ENCODE measurements at places on chromosomes 5 and 9.
A peak's percentile ranks its signal among the peaks of the same experiment; 100 is the strongest.

- DNase-seq, result no peak
Measured at GRCh38 chr5:73435759-73436534, 12.6 kb downstream of the FOXD1 start.

DNA sequence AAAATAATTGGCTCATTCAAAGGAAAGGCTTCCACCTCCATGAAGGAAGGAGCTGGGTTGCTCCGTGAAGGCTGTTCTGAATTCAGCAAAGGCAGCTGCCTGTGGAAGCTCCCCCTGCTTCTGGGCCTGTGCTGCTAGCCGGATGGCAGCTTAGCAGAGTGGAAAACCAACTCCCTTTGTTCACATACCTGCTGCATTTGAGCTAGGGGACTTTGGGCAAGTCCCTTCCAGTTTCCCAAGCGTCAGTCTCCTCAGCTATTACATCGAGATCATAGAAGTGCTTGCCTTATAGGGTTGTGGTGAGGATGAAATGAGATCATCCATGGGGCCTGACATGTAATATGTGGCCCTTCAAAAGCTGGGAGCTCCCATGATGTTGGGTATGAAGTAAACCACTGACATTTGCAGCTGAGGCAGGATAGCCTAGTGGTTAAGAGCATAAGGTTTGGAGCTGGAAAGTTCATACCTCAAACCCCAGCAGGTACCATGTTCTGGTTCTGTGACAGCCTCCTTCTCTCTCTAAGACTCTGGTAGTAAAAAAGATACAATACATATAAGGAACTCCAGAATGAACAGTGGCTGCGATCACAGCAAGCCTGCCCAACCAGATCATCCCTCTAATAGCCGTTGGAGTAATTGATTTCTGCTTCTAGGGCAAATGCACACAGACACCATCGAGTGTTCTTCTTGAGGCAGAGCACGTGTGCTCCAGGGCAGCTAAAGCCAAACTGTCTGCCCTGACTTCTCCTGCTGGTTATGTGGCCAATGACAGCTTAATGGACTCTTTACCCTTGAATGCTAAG, 11.0 kb upstream of the DENND1A start:
- no peak for DNase-seq

- DNase-seq, result no peak
Measured at GRCh38 chr5:8062521-8062920, 193.6 kb downstream of the MTRR start.

GRCh38 chr5:168752416-168753190, 173.4 kb upstream of the PANK3 start:
- no peak for DNase-seq

GRCh38 chr5:95935553-95936100, 26.0 kb downstream of the ELL2 start:
- DNase-seq, result no peak

GRCh38 chr5:10387690-10388089, 34.2 kb downstream of the MARCHF6 start:
- no peak for DNase-seq

GRCh38 chr9:73294336-73294735, 142.7 kb downstream of the ANXA1 start:
- no peak for DNase-seq

GRCh38 chr9:88258024-88258423, 119.7 kb upstream of the SPATA31C2 start:
- peak; percentile 45 for DNase-seq

GRCh38 chr9:92294297-92294676, 790 bp upstream of the IARS1 start:
- no peak for DNase-seq

DNA sequence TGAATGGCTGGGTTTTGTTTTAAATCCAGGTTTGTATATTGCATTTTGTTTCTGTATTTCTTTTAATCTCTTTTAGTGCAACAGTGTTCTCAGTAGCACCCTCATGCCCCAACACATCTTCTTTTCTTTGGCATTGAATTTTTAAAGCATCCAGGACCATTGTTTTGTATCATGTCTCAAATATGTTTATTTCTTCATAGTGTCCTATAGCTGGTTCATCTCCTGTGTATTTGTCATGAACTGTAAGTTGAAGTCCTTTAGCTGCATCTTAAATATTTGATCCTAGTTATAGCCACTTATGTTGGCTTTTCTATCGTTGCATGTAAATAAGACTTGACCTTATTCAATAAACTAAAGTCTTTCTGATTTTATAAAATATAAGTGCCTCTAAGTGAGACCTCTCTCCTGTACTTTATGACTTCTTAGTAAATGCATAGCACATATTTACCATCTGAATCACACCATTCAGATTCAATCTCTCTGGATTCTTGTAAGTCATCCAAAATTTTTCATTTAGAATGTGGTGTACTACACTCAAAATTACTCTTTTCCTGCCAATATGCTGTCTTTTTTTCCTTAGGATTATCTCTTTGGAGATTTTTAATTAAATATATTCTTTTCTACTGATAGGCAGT, 21.0 kb upstream of the ERCC6L2 start:
- peak; percentile 53 for DNase-seq

DNA sequence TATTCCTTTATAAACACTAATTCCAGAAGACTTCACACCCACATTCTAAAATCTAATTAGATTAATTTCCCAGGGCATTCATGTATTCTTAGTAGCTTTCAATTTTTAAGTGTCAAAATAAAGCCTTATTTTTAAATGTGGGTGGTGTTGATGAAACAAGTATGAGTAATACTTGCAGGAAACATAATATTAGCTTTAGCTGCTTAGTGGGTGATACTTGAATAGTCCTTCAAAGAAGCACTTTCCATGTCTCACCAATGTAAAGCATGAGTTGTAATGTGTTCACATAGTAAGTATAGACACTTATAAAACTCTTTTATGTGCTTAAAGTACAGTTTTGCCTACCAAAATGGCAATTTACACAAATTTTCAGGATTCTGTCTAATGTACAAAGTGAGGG, 6.9 kb downstream of the FNBP1 start:
- no peak for DNase-seq

DNA sequence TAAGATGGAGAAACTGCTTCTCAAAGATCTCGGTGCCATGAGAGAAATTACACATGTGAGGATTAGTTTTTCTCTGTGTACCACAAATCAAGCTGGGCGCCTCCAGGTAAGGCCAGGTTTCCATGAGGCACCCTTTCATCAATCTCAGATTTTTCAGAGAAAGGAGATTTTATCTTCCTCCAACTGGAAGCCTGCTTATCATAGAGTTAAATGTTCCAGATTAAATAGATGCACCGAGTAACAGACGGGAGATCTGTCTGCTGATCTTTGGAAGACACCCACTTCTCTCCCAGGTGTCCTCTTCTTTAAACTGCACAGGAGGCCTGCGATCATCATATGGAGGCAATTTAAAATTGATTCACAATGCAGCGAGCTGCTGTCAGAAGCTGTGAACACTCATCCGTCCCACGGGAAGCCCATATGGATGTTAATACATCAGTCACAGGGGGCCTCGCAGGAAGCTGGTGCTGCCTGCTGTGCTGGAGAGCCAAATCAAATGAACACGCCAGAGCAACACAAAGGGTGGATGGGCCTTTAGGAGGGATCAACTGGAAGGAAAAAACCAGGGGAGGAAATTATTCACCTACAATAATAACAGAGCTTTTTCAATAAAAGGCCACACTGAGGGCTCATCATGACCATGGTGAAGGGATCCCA, 93.3 kb downstream of the TLE1 start:
- no peak for DNase-seq

DNA sequence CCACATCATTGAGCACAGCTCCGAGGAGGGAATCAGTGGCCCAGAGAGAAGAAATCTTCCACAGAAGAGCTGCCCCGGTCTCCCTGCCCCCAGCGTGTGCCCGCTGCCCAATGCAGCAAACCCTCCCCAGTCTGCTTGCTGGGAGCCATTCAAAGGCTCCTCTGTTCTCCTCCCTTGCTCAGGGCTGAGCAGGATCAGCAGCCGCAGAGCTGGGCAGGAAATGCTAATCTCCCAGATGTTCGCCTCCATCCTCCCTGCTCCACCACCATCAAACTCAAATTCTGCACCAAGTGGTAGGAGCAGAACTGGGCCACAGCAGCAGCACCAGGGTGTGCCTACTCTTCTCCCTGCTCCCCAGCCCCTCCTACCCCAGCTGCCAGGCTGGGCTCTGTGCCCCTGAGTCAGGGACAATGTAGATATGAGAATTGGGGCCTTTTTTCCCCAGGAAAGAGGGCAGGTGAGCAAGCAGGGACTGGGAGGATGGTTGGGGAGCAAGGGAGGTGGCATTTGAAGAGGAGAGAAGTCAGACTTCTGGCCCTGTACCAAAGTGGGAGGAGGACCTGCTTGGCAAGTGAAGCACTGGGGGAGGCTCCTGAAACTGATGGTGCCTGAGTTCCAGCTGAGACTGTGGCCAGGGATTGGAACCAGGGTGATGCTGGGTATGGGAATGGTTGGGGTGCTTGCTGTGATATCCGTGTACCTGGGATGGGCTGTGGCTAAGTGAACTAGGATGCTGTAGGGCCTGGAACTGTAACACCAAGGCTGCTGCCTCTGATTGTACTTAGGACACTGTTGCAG, 1.9 kb upstream of the PCDH1 start:
- no peak for DNase-seq

DNA sequence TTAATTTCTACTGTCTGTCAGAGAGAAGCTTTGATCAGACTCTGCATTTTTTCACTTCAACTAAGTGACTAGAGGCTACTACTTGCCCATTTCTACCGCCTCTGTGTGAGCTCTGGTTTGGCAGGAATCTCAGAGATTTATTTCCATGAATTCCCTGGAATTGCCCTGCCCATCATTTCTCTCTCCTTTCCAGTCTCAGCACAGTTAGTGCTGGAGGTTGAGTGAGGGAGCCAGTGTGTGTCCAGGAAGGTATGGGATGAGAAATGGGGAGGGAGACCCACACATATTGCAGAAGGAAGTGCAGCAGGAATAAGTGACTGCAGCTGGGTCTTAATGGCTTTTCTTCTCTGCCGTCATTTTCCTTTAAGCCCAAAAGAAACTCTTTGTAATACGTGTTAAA, 443.1 kb upstream of the ZNF462 start:
- DNase-seq, result no peak

DNA sequence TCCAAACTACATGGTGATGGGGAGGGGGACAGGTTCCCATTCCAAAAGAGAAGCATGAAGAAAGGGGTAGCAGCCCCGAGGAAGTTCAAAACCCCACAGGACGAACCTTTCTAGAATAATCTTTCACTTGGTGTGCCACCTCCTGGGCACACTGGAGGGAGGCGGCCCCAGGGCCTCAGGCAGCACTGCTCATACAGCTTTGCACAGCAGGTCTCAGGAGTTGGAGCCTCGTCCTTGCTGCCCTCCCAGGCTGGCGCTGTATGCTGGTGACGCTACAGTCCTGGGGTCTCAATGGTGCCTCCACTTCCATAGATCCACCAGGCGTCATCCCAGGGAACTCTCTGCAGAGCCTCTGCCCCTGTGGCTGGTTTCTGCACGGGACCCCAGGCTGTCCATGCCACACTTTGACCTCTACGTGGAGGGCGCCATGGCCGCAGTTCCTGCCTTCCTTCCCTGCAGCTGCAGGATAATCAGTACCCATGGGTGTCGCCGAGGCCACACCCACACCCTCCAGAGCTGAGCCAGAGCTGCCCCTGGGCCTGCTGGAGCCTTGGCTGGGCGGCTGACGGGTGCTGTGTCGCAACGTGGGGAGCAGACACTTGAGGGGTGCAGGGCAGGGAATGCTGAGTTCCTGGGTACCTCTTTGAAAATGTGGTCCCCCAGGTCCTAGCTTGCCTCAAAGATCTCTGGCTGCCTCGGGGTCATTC, 95.3 kb downstream of the COL5A1 start:
- DNase-seq, result no peak

GRCh38 chr5:134649163-134649835, 714 bp downstream of the SEC24A start:
- no peak for DNase-seq

GRCh38 chr5:178246624-178247279, 14.2 kb upstream of the PHYKPL start:
- DNase-seq, result no peak

GRCh38 chr9:91063471-91063870, 261.9 kb downstream of the SYK start:
- no peak for DNase-seq

- no peak for DNase-seq
Measured at GRCh38 chr5:54362992-54363625, 52.7 kb upstream of the ARL15 start.

DNA sequence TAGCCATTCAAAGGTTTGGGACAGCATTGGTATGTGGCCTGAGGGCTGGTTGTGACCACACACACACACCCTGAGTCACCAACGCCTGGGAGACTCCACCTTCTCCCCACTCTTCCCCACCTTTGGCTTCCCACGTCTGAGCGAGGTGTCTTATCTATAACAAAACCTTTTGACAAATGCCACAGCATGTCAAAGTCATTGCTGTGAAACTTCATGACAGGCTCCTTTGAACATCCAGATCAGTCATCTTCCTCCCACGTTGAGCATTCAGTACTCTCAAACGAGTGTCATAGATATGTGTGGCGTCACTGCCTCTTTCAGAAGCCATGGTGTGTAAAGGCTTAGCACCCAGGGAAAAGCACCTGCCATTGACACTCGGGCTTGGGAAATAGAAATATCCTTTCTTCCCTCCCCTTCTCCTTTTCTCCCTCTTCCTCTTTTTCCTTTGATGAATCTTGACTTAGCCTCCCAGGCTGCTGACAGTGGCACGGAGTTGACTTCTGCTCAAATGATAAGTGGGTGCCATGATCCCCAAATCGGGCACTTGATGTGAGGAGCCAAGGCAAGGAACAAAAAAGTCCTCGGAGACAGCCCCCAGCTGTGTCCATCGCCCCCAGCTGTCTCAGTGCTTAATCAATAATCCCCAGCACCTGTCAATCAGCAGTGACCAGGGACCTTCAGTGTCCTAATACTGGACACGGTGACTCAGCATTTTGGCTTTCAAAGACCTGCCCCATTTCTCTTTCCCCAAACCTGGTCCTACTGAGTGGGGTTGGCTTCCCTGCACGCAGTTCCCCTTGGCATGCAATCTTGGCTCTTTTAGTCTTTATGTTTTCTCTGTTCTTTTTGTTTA, 114.8 kb downstream of the FGF18 start:
- no peak for DNase-seq

DNA sequence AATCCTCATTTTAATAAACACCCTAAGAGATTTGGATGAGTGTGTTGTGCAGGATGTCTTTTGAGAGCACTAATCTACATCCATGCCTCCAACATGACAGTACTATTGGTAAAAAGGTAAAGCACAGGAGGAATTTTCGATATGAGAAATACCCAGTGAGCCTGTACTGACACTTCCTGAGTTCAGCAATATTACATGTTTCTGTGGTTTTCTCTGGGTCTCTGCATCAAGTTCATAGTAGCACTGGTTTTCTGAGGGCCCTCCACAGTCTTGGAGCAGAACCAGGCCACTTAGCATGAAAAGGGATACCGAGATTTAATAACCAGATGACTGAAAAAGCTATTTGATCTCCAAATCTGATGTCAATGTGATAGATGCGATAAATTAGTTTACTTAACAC, 524.1 kb downstream of the TMEM38B start:
- no peak for DNase-seq

- DNase-seq, result no peak
Measured at GRCh38 chr9:121672213-121672612, 20.8 kb downstream of the DAB2IP start.

GRCh38 chr5:180590543-180591310, 572 bp downstream of the SCGB3A1 start:
- no peak for DNase-seq
